ENCODE measurements at places on chromosomes 16 and 17.

DNA sequence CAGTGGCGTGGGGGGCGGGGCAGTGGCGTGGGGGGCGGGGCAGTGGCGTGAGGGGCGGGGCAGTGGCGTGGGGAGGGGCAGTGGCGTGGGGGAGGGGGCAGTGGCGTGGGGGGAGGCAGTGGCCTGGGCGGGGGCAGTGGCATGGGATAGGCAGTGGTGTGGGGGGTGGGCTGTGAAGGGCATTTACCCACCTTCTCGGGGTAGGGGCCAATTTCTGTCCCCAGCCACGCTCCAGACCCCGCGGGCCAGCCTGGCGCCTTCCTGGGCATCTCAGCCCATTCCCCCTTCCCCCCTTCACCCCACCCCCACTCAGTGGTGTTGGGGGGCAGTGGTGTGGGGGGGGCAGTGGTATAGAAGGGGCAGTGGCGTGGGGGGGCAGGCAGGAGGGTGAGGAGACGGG lies 92.7 kb downstream of the LITAF start:
- DNase-seq: no peak

DNA sequence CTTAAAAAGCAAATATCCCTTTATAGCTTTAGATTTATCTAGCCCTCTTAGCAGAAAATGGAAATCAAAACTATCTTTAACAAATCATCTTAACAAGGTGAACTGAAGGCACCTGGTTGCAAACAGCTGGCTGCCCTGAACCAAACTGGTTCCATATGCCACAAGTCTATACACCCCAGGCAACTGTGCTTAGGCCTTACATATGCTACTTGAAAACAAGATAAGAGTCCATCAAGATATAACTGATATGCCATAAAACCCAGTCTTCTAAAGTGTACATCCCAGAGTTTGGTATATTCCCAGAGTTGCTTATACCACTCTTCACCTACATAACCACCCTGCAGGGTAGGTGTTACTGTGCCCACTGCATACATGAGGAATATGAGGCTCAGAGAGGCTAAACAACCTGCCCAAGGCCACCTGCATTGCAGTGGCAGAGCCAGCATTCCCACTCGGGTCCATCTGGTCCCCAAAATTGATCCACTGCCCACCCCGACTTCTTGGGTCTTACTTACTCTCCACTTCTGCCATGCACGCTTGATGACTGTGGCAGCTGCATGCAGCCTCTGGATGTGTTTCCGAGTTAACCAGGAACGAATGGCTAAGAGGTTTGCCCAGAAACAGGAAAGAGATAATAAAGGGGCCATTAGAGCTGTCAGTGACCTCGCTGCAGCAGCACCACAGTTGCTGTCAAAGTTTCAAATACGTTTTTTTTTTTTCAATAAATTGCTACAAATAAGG lies 12.2 kb downstream of the ZNHIT3 start:
- DNase-seq: no peak

- no peak for DNase-seq
Observed at GRCh38 chr16:88306411-88306810, 76.3 kb upstream of the ZNF469 start.

- DNase-seq: peak; percentile 59
Observed at GRCh38 chr17:38735161-38735997, 5.2 kb downstream of the CISD3 start.

- DNase-seq: no peak
Observed at GRCh38 chr17:81102352-81102751, 63.0 kb upstream of the PVALEF start.

- DNase-seq: peak; percentile 28
Observed at GRCh38 chr17:50564916-50565315, 4.4 kb downstream of the CACNA1G start.

- no peak for DNase-seq
Observed at GRCh38 chr17:37137906-37138514, 189.3 kb downstream of the AATF start.

DNA sequence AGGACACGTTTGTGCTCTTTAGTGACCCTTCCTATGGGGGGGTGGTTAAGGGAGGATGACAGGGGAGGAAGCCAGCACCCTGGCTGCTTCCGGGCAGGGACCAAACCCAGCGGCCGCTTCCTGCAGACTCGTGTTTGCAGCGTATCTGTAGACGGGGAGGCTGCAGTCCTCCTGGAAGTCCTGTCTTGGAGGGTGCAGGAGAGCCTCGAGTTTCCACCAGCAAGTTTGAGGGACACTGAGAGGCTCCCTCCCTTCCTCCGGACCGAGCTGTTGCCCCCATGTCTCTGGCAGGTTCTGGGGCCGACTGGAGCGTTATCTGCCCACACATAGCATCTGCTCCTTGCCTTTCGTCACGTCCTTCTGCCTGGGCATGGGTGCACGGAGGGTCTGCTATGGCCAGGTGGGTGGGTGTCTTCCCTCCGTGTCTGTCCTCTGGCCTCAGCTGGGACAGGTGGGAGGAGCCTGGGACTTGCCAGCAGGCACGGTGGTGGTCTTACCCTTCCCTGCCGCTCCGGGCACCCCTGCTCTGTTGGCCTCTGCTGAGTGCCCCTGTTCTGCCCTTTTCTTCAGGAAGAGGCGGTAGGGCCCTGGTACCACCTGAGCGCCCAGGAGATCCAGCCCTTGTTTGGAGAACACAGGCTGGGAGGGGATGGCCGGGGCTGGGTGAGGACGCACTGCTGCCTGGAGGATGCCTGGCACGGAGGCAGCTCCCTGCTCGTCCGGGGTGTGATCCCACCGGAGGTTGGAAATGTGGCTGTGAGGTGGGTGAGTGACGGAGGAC lies 8.8 kb downstream of the ENGASE start:
- no peak for DNase-seq

GRCh38 chr17:14875557-14876412 lies 389.3 kb downstream of the PMP22 start:
- no peak for DNase-seq

- DNase-seq: no peak
Observed at GRCh38 chr16:86244936-86245335, 265.4 kb upstream of the FOXF1 start.

GRCh38 chr16:83727751-83728352 lies 79.9 kb upstream of the HSBP1 start:
- no peak for DNase-seq

DNA sequence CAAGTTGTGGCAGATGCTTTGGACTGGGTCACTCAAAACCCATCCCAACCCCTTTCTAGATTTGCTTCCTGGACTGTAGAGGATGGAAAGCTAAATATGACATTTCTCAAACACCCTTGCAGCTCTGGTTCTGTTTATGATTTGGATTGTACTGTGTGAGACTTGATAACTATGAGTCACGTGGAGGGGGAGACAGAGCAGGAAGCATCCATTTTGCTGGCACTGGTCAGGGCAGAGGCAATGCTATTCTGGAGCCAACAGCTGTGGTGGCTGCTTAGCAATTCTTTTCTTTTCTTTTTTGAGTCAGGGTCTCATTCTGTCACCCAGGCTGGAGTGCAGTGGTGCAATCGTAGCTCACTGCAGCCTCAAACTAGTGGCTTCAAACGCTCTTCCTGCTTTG lies 13.6 kb upstream of the TERF2 start:
- DNase-seq: no peak

GRCh38 chr17:384622-385177 lies 32.1 kb upstream of the RPH3AL start:
- DNase-seq: no peak

DNA sequence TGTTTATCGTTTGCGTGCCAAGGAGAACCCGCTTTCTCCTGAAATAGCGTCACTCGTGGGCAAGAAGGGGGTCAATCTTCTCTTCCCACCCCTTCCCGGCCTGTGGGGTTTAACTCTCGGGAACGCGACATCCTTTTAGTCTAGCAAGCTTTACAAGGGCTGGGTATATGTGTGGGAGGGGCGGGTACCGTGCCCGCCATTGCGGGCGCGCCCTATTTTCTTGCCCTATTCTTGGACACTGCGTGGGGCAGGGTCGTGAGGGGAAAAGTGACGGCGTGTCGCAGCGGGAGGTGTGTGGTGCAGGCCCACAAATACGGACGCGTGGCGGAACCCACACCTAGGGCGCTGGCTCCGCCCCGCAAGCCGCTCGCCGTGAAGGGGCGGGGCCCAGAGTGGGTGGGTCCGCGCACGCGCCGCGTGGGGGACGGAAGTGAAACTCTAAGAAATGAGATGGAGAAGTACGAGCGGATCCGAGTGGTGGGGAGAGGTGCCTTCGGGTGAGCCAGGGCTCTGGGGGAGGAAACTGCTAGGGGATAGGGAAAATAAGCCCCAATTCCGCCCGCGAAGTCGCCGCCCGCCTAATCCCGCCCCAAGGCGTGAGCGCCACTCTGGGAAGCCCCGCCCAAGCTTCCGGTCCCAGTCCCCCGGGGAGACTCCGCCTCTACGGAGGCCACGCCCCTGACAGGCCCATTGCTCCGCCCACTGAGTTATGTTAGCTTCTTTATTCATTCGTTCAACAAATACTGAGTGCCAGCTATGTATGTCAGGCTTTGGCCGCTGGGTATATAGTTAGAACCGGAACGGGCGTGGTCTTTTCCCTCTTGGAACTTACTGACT lies at the start of gene NEK8:
Gene NEK8, plus strand, starts transcription at position 425 of the 837 bp plus-strand sequence. Its CDS starts 26 bp downstream, at position 451.
- peak; percentile 87 for DNase-seq

GRCh38 chr17:77724876-77725615 lies 233.5 kb upstream of the TNRC6C start:
- no peak for DNase-seq

- DNase-seq: no peak
Observed at GRCh38 chr17:74960570-74961342, 11.8 kb downstream of the HID1 start.

- DNase-seq: no peak
Observed at GRCh38 chr17:65617496-65617895, 56.0 kb upstream of the AXIN2 start.

- no peak for DNase-seq
Observed at GRCh38 chr17:49372425-49372824, 10.4 kb upstream of the ZNF652 start.

DNA sequence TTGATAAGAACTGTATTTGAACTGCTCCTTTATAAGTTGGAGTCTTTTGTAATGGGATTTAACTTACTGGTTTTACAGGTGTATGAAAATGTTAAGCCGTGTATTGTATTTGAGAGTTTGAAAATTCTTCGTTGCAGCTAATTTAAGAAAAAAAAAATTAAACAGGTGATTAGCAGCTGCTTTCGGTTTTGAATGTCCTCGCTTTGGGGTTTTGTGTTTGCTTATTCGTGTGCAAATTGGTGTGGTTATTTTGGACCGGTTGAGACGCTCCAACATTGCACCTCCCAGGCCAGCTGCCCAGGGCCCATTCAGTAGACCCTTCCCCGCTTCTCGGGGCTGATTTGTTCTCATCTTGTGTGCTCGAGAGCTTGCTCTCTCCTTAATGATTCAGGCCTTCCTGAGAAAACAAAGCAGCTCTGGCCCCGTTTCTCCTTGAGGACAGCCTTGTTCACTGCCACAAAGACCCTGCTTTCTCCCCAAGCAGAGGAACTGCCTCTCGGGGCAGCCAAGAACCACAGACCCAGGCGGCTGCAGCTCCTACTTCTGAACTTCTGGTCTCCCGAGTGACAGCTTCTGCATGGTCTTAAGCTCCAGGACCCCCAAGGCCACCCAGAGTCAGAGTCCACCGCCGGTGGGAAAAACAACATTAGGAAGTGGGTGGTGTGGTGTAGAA lies 100.5 kb downstream of the MSI2 start:
- DNase-seq: peak; percentile 29

GRCh38 chr16:72677662-72678447 lies 370.1 kb downstream of the ZFHX3 start:
- no peak for DNase-seq

GRCh38 chr16:62764572-62764971 lies 728.3 kb upstream of the CDH8 start:
- no peak for DNase-seq

DNA sequence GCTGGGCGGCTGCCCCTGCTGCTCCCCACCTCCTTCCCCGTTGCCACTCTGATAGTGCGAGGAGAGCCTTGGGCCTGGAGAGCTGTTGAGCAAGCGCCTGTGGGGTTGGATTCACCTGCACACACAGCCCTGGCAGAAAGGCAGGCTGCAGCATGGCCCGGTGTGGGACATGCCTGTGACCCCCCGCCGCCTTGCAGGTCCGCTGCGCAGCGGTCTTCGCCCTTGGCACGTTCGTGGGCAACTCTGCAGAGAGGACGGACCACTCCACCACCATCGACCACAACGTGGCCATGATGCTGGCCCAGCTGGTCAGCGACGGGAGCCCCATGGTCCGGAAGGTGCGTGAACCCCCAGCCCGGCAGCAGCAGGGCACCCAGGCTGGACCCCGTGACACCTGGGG lies 106.8 kb upstream of the CHMP6 start:
- no peak for DNase-seq

DNA sequence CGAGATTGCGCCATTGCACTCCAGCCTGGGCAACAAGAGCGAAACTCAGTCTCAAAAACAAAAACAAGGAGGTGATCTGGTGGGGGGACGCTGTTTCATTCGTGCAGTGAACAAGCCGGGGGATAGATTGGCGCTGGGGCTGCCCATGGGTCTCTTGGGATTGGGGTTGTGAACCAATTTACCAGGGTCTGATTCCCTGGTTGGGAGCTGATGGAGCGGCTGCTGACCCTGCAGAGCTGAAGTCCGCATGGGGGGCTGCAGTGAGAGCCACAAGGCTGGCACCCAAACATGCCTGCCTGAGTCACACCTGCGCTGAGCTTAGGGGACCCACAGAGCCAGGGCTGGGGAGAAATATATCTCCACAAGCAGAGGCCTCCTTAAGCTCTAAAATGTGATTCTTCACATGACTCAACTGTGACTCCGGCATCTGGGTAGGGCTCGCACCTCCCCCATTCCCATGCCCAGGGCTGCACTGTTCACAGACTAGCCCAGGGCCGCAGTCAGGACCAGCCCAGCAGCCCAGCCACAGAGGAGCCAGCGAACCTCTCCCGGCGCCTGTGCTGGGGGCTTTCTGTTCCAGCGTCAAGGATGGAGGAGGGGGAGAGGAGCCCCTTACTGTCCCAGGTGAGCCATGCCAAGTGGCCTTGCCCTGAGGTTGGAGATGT lies 5.0 kb downstream of the TSPAN10 start:
- no peak for DNase-seq

DNA sequence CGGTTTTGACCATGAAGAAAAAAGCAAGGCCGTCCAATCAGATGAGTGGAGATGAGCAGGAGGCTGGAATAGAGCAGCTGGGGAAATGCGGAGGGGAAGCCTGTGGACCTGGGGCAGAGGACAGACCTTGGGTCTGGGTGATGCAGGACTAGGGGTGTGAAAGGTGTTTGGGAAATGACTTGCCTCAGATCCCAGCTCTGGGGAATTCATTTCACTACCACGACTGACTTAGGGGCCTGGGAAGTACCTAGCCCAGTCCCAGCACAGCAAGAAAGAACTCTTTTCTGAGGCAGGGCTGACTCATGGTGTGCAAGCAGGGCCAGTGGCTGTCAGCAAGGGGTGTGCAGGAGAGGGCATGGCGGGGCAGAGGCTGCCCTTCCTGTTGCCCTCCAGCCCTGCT lies 14.8 kb downstream of the DNAI2 start:
- no peak for DNase-seq
